ENCODE measurements at places on chromosomes 6 and 20.
A peak's percentile ranks its signal among the peaks of the same experiment; 100 is the strongest.

GRCh38 chr20:7773511-7773910 is 166.7 kb downstream of the HAO1 start:
- DNase-seq, result no peak

DNA sequence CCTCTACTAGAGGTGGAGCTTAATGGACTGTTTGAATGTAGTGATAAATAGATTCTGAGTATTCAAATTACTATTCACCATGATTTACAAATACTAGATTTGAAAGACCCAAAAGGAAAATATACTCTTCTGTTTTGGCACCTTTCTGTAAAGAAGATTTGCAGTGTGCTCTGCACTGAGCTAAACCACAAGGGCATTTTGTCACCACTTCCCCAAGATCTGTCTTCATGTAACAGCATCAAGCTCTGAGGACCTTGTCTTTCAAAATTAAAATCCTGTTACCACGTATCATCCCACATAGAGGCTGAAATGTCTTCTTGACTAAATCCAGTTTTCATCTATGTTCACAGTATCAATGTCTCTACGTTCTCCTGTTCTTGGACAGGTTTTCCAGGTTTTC is 3.3 kb upstream of the PGK2 start:
- DNase-seq, result no peak

- DNase-seq, result no peak
Observed at GRCh38 chr20:51678026-51678697, 90.0 kb downstream of the ATP9A start.

- no peak for DNase-seq
Observed at GRCh38 chr20:43711098-43711654, 15.6 kb downstream of the GTSF1L start.

DNA sequence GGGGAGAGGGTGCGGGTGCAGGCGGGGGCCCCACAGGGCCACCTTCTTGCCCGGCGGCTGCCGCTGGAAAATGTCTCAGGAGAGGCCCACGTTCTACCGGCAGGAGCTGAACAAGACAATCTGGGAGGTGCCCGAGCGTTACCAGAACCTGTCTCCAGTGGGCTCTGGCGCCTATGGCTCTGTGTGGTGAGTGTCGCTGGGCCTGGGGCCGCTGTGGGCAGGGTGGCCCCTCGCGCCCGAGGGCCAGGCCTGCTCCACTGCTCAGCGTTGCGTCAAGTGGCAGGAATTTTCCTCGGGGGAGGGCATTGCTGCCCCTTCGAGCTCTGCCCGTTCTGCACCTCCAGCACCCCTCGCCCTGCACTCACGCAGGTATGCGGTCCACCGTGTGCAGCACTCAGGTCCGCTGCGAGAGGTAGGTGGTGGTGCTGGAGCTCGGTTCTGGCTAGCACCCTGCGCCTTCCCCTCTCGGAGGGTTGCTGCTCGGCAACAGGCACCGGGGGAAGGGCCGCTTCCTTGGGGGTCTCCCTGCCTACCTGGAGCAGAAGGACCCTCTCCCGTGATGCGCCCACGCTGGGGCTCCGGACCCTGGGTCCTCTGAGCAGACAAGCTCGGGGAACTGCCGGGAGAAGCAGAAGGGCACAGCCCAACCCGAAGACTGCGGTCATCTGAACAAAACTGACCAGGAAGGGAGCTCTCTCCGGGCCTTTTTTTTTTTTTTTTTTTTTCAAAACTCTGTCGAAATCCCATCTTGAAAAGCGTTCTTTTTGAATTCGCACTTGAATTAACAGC is 674 bp downstream of the MAPK14 start:
- DNase-seq, result peak; percentile 31

DNA sequence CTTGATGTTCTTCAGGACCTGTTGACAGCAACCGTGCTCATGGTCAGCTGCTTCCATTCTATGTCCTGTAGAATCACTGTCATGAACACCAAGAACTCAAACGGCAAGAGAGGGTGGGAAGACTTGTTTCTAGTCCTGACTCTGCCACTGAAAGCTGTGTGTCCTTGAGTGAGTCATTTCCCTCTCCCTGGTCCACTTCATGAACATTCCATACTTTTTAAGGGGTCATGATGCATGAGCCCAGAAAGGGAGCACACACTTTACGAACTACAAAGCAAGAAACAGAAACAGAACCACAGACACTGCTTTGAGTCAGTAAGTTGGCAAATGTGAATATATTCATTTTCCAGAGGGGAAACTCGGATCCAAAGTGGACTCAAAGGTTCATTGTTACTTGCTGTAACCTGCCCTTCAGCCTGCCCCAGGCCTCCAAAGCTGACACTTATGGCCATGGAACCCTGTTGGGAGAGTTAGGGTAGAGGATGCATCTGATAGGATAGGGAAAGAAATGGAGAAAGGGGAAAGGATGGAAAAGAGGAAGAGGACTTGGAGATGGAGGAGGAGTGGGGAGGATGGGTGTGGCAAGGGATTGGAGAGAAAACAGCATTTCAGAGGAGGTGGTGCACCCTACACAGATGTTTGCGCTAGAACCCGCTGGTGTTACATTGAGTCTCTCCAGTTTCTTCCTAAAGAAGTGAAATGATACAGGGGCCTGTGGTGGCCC is 129.8 kb downstream of the FOXO3 start:
- DNase-seq, result no peak

DNA sequence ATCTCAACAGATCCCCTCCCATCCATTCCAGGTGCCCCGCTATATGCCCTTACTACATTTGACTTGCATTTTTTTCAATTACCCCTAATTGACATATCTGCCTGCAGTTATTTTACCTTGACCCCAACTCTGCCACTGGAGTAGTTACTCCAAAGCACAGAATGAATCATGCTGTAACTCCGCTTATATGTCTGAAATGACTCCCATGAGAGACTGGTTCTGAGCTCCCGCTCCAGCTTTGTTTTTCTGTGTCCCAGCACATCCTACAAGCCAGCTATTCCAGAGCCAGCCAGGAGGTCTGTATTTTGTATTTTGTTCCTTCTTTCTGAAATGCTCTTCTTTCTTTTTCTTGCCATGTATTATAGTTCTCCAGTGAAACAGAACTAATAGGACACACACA is 10.9 kb upstream of the NOX3 start:
- no peak for DNase-seq

- DNase-seq, result no peak
Observed at GRCh38 chr6:18260448-18261106, 3.8 kb downstream of the DEK start.

DNA sequence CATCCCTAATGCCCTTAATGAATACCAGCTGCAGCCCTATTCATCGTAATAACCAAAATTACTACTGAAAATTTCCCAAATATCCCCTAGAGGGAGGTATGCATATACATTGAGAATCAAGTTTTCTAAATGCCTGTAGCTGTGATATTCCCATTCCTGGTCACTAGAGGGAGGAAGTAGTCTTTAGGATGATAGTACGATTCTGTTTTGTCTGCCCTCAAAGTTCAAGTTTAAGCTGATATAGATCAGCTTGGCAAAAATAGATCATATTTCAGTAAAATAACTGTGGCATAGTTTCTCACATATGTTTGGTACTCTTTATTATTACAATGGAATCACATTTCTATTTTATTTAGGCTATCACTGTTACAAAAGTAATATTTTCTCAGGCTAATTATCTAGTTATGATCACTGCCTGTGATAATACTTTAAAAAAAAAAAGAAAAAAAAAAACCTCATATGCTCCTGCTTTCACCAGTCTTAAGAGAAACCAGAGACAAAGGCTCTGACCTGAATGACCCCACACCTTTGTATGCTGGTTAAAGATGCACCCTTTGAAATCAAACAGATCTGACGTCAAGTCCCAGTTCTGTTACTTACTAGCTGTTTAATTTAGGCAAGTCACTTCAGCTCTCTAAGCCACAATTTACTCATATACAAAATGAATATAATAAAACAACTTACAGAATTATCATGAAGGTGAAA is 11.0 kb downstream of the TSPYL1 start:
- DNase-seq, result no peak

DNA sequence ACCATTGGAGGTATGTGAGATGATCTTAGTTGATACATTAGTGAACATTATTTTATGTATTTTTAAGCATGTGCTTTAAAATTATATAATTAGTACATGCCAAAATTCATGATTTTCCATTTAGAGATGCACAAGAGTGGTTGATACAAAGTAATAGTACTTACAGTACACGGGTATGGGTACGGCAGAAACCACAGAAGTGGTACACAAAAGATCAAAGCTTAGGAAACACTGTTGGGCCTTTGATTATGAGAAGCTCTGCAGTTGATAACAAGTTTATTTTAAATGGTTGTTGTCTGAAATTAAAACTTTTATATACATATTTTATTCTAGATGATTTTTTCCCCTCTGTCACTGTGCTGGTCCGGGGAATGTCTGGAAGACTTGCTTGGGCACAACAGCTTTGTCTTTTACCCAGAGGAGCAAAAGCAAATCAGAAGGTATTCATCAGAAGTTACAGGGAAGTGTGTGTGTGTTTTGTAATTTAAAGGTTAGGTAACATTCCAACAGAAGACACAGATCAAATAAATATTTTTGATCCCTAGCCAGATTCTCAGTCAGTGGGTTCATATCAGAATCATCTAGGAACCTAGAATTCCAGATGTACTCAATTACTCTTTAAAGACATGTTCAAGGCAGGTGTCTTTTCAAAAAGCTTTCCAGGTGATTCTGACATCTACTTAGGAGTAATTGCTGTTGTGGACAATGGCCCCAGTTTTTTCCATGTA is 32.5 kb upstream of the ADIG start:
- no peak for DNase-seq

- no peak for DNase-seq
Observed at GRCh38 chr6:7991536-7991935, 72.7 kb downstream of the BLOC1S5 start.

DNA sequence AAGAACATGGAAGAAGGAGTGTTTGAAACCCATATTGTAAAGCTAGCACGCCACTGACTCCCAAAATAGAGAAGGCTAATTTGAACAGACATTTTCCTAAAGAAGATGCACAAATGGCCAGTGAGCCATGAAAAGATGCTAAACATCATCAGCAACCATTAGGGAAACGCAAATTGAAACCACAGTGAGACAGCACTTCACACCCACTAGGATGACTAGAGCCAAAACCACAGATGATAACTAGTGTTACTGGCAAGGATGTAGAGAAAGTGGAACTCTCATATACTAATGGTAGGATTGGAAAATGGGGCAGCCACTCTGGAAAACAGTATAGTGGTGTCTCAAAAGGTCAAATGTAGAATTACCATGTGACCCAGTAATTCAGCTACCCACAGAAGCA is 58.2 kb downstream of the BMP7 start:
- DNase-seq, result no peak

DNA sequence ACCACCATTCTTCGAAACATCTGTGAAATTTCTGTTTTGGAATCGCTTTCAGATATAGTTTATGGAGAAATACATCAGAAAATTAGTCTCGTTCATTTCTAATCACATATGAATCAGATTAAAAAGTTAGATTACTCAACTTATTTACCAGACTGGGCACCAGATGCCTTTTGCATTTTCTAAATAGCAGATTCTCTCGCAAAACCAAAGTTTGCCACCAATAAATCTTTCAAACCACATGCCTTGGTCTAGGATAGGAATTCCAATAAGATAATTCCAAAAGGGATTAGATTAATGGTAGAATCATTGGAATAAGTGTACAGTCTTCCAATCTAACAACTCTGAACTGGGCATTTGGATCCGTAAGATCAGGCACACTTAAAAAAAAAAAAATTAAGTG is 160.4 kb upstream of the TAB2 start:
- no peak for DNase-seq

DNA sequence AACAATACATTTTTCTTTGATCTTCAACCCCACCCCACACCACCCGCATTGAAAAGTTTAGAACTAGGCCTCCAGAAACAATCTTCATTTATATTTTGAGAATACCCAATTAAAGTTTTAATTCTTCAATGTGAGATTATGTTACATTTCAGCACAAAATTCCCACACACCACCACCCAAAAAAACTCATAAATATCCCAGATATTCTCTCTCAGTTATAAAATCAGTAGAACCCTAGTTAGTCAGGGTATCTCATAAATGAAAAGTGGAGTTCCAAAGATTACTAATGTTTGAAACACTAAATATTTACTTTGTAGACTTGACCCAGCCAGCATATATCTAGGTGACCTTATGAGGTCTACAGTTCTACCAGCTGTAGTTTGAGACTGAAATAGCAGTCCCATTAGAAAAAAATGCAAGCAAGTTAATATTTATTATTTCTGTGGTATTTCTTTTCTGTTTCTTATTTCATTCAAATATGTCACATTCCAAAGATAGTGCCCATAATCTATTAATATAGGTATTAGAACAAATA is 371.0 kb downstream of the TENT5A start:
- no peak for DNase-seq

- DNase-seq, result no peak
Observed at GRCh38 chr6:41859356-41859755, 35.8 kb downstream of the USP49 start.

- DNase-seq, result no peak
Observed at GRCh38 chr20:35718972-35719635, 19.9 kb downstream of the ROMO1 start.

- DNase-seq, result no peak
Observed at GRCh38 chr6:35804996-35805736, at the start of gene LHFPL5. Gene LHFPL5, plus strand, starts transcription at chr6:35805352. Its CDS starts 319 bp downstream, at chr6:35805671.

DNA sequence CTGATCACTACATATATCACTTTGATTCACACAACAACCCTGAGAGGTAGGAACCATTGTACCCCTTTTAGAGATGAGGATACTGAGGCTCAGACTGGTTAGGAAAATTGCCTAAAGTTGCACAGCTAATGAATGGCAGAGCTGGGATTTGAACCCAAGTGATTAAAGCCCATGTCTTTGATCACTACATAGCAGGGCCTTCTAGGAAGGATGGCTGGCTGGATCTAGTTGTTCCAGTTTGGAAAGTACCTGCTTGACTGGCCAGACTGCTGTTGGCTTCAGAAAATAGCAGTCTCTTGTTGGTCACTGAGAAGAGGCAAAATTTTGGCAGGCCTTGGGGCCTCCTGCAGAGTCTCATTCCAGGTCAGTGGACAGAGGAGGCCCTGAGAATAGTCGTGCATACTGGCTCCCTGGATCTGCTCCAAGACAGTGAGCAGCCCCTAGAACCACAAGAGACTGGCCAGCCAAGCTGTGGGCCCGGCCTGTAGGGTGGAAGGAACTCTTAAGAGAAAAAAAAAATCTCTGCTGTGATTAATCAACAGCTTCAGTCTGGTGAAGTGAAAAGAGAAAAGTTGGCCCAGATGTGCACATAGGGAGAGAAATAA is 17.5 kb downstream of the PPARD start:
- no peak for DNase-seq

GRCh38 chr6:75204959-75205775 is 686 bp downstream of the COL12A1 start:
- DNase-seq, result no peak

GRCh38 chr6:79574630-79575225 is 37.5 kb upstream of the LCA5 start:
- no peak for DNase-seq

DNA sequence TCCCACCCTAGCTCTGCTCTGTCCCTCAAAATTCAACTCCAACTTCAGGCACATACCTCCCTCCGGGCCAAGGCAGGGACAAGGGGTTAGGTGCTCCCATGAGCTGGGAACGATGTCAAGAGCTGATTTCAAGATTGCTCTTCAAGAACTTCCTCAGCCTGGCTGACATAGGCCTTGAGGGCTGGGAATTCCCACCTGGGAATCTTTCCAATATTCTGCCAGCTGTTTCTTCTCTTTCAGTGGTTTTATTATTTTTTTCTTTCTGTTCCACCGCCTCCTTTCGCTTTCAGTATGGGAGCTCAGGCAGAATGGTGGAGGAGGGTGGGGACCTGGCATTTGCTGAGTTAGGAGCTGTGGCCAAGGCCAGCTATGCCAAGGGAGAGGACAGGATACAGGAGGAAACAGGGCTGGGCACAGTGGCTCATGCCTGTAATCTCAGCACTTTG is 33.7 kb downstream of the SRSF3 start:
- no peak for DNase-seq

Measured in activated CD4-positive, CD25-positive, alpha-beta regulatory T cell (primary cell).